ENCODE measurements at places on chromosomes 6 and 20.

- no peak for DNase-seq
Measured at GRCh38 chr6:35677456-35677855, 11.3 kb downstream of the FKBP5 start.

GRCh38 chr6:40509086-40509485 is 78.1 kb downstream of the LRFN2 start:
- DNase-seq, result no peak

- DNase-seq, result no peak
Measured at GRCh38 chr6:90820436-90820835, 233.6 kb upstream of the MAP3K7 start.

- no peak for DNase-seq
Measured at GRCh38 chr6:87291883-87292282, 30.5 kb upstream of the SMIM8 start.

GRCh38 chr20:32333988-32334885 is 23.9 kb upstream of the ASXL1 start:
- DNase-seq, result no peak

GRCh38 chr6:111566222-111566734 is 39.4 kb downstream of the TRAF3IP2 start:
- no peak for DNase-seq

- DNase-seq, result no peak
Measured at GRCh38 chr20:9927224-9927623, 88.3 kb upstream of the PAK5 start.

Measured in fibroblast of skin of back (primary cell).